ENCODE measurements at places on chromosomes 6 and 20.

DNA sequence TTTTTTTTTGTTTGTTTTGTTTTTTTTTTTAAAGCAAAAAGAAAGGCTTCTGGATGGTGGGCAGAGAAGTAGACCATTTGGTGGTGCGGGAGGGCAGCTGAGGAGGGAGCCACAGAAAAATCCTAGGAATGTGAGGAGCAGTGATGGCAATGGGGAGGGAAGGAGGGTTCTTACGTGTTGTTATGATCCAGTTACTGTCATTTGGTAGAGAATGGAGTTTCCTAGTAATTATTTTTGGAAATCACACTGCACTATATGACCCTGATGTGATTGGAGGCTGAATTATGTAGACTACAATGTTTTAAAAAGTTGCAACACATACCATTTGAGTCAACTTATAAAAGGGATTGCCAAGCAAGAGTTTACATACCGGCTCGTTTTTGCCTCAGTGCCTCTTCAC, 22.1 kb downstream of the ADGRF5 start:
- no peak for DNase-seq

DNA sequence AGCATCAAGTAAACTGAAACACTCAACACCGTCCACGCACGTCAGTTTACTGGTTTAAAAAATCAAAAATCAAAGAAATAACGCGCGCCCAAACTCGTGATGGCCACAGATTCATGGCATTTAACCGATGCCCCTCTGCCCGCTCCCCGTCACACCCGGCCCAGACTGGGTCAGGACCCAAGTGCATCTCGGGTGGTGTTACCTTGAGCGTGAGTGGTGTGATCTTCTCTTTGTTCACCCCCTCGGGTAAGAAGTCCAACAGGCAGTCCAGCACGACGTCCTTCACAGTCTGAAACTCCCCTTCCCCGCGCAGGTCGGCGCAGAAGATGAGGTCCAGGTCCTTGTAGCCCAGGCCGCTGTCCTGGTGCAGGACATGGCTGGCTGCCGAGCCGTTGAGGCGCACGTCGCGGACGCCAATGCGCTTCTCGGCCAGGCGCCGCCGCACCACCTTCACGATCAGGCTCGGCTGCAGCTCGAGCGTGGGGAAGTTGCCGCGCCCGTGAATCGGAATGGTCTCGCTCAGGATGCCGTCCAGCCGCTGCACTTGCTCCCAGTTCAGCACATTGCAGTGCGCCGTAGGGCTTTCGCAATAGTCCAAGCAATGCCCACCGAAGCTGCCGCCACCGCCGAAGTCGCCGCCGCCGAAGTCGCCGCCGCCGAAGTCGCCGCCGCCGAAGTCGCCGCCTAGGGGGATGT, 945 bp downstream of the TENT5A start:
- DNase-seq: peak; percentile 29

DNA sequence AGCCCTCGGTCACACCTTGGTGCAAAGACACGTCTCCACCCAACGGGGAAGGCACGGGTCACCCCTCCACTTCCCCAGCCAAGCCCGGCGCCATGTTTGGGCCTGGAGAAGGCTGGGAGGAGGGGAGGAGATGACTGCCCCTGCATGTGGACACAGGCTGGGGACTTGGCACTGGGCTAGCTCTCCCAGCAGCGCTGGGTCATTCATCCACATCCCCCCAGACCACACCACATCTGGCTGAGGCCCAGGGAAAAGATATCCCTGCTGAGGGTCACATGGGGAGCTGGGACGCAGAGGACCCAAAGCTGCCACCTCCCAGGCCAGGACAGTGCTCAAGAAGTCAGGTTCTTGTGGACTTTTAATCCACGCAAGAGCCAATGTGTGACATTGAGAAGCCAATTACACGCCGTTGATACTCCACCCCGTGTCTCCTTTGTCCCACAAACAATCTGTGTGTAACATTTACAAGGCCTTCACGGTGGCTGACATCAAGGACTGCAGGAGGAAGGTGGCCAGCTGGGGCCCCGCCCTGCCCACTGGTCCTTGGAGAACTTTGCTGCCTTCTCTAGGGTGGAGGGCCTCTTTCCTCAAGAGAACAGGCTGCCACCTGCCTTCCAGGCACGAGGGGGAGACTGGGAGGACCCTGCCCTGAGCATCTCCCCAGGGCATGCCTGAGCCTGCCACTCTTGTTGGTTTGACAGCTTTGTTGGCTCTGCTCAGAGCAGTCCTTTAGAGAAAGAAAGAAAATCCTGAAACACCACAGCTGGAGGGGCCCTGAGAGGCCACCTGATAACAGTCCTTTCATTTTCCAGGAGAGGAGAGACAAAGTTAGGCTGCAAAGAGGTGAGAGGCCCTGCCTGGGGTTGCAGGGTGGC, 5.3 kb upstream of the IP6K3 start:
- no peak for DNase-seq

- DNase-seq: no peak
Observed at GRCh38 chr6:80961166-80961565, 791.3 kb downstream of the TENT5A start.

Measured in HFFc6 (cell line).